ENCODE measurements at places on chromosomes 7 and 10.

DNA sequence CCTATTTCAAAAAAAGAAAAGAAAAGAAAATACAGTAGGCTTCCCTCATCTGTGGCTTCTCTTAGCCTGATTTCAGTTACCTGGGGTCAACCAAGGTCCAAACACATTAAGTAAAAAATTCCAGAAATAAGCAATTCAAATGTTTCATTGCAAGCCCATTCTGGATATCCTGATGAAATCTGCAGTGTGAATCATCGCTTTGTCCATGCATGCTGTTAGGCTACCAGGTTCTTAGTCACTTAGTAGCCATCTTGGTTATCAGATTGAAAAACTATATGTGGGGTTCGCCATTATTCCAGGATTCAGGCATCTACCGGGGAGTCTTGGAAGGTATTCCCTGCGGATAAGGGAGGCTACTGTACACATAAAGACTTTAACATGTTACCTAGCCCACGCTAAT, 991 bp upstream of the FAM204A start:
- DNase-seq, result no peak

DNA sequence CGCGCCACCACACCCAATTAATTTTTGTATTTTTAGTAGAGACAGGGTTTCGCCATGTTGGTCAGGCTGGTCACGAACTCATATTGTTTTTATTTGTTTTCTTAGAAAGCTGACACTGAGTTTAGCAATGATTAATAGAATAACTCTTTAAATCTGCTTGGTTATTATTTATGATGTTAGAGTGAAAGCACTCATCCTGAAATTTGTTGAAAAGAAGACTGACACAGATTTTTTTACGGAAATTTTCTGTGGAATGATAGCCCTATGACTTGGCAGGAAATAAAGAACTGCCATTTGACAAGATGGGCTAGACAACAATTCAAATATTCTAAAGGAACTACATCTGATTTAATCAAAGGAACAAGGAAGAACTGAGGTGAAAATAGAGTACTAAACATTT, 4.3 kb upstream of the GSAP start:
- no peak for DNase-seq

DNA sequence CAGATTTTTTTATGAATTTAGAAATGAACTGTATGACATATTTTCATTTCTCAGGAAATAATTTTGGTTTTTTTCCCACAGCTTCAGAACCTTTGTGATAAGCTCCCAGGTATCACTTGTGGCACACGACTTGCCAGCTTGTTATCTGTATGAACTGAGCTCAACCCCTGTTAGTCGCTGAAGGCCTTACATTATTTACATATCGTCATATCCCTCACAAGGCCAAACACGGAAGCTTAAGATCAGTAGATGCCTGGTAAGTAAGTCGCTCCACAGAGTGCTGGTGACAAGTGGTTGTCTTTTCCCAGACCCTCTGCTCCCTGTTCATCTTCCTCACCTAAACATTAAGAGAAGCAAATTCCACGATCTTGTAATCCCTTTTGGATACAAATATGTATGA, 55.2 kb downstream of the RAPGEF5 start:
- no peak for DNase-seq

- DNase-seq, result no peak
Observed at GRCh38 chr10:47359626-47360418, 11.7 kb downstream of the RBP3 start.

DNA sequence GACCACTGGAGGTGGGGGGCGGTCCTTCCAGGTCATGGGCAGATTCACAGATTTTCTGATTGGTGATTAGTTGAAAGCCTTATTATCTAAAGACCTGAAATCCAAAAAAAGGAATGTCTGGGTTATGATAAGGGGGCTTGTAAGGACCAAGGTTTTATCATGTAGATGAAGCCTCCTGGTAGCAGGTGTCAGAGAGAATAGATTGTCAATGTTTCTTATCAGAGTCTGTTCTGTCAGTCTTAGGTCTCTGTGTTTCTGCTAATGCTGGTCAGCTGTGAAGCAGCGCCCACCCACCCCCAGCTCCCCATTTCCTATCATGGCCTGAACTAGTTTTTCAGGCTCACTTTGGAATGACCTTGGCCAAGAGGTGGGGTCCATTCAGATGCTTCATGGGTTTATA, 21.2 kb downstream of the TES start:
- DNase-seq, result no peak

DNA sequence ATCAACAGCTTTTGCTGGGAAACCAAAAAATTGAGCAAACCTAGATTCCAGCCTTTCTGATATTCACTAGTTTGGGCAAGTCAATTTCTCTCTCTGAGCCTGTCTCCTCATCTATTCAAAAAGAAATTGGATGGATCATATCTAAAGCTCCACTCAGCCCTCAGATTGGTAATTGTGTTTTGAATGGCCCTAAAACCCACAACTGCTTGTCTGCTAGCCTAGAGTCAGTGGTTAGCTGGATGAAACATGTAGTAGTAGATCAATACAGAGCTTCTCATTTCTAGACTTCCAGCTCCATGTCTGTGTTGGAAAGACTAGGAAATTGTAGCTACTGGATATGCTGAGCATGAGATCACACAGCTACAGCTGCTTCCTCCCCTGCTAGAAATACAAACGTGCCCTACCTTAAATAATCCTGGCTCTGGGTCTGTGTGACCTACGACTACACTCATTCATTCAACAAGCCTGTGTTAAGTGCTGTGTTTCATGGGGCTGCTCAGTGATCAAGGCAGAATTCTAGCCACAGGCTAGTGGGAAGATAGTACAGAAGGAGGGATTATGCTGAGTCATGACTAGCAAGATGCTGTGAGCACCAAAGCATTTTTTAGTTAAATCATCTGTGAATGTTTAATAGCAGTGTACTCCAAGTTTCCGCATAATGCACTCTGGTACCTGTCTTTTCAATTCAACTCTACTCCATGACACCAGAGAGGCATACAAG, 15.7 kb downstream of the DNTT start:
- no peak for DNase-seq

DNA sequence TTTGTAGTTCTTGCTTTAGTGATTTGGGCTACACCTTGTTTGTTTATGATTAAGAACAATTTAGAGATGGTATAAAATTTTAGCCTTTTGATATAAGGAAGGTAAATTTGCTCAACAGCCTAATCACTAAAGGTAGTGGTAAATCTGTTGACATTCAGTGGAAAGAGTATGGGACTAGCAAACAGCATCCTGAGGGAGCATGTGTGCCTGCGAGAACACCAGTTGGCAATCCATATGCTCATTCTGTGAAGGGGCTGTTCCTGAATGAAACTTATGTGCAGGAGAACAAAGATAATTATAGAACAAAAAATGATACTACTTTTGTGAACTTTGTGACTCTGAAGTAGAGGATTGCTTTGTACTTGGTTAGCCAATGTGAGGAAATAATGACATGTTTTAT, 44.0 kb downstream of the CAPZA2 start:
- no peak for DNase-seq

GRCh38 chr10:108104551-108105156, 940.1 kb upstream of the SORCS1 start:
- DNase-seq, result no peak

DNA sequence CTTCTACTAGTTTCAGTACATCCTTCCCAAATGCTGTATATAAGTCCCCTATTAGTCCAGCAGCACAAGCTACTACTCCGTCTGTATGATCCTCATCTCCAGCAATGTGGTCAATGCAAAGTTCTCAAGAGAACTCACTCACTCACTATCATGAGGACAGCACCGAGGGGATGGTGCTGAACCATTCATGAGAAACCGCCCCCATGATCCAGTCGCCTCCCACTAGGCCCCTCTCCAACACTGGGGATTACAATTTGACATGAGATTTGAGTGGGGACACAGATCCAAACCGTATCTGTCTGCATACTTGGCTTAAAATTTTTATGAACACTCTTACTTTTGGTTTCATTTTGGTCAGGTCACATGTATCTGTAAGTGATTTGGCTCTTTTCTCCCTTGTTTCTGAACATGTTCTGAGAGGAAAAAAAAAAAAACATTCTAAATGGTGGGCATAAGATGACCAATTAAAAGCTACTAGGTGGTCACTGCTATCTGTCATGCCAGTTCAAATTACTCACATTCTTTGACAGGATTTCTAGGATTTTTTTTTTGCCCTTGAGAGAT, 60.1 kb downstream of the ZNF783 start:
- DNase-seq, result no peak

DNA sequence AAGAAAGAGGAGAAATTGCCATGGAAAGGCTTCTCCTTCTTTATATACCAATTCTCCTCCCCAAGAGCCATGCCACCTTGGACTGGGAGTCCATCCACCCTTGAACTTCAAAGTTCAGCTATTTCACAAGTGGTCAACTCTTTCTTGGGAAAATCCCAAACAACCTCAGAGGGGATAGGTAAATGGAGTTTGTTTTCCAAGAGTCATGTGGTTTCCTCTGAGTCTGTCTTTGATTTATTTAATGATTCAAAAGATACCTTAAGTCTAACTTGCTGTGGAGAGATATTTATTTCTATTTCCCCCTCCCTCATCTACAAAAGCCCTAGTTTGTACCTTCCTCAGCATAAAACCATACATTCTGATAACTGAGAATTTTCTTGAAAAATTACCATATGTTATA, 758.6 kb upstream of the IGFBP3 start:
- DNase-seq, result no peak

GRCh38 chr7:123727071-123727837, 21.5 kb downstream of the WASL start:
- DNase-seq, result no peak
